GM12864 (cell line): ENCODE measurements at places on chromosomes 16 and 17.

- DNase-seq = no peak
Measured at GRCh38 chr16:84055366-84055765, 12.8 kb upstream of the SLC38A8 start.

GRCh38 chr17:68320311-68320865 lies 29.1 kb downstream of the ARSG start:
- no peak for DNase-seq

DNA sequence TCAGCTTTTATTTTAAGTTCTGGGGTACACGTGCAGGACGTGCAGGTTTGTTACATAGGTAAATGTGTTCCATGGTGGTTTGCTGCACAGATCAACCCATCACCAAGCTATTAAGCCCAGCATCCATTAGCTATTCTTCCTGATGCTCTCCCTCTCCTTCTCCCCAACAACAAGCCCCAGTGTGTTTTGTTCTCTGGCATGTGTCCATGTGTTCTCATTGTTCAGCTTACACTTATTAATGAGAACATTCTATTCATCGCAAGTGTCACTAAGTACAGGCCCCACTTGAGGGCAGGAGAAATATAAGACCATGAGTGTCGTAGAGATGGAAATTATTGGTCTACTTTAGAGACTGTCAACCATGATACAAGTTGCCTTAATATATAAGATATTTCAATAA lies 615.1 kb downstream of the CDH8 start:
- DNase-seq = no peak

- DNase-seq = no peak
Measured at GRCh38 chr16:11238272-11239202, 17.5 kb downstream of the SOCS1 start.

GRCh38 chr17:43673516-43674323 lies 12.0 kb upstream of the MEOX1 start:
- DNase-seq = no peak

DNA sequence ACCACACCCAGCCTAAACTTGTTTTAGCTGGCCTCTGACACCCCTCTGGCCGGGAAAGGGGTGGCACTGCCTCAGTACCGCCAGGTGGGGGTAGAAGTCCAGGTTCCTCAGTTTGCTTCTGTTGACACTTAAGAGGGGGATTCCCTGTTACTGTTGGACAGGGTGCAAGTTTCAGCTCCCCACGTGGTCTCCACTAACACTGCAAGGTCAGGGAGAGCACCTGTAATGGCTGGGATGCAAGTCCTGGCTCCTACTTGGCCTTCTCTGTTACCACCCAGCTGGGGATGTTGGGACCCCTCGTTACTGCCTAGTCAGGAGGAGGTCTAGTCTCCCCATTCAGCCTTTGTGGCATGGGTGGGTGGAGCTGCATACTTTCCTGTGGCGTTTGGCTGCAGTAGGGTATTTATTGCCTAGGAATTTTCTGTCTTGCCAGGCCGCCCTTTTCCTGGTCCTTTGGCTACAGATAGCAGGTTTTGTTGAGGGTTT lies 10.6 kb upstream of the MFAP4 start:
- DNase-seq = no peak

DNA sequence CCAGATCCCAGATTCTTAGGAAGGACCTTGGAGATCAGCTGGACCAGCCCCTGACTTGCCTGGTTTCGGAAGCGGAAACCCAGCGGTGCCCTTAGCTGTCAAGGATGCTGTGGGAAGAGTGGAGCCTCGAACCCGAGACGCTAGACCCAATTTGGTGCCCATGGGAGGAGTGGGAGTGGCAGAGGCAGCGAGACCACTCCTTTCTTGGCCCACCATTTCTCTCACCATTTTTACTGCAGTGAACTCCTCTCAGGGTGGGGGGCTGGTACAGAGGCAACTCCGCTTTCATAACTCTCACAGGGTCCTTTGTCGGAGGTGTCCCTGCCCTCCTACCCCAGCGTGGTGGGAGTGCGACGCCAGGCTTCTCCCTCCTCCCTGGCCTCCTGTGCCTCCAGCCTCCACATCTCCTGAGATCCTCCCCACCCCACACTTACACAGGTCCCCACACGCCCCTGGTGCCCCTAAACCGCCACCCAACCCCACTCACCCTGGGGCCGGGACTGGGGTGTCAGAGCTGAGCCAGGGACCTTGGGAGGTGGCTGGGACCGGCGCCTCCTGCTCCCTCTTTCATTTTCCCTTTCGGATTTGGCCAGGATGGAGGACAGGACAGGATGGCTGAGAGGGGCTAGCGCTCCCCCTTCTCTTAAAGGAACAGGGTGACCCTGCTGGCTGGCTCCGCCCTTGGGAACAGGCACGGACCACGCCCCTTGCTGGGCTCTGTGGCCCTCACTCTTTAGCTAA lies at the start of gene GJD3:
TSS of gene GJD3 (minus strand) at position 617 of the 741 bp plus-strand sequence. CDS start 922 bp downstream, outside the sequence.
- no peak for DNase-seq
